HuH-7.5 (cell line): ENCODE measurements at places on chromosomes 11 and 22.

DNA sequence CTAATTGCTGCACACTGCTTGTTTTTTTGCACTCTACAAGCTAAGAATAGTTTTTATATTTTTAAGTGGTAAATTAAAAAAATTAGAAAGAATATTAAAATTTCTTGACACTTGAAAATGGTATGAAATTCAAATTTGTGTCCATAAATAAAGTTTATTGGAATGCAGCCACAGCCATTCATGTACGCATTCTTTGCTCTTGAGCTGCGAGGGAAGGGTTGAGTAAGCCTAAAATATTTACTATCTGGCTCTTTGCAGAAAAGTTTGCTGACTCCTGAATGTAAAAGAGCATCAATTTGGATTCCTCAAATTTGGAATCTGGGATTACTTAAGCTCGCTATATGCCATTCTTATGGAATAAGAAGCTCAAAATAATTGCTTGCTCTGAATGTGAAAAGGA is 3.4 kb upstream of the ADAMTS8 start:
- DNase-seq, result no peak

DNA sequence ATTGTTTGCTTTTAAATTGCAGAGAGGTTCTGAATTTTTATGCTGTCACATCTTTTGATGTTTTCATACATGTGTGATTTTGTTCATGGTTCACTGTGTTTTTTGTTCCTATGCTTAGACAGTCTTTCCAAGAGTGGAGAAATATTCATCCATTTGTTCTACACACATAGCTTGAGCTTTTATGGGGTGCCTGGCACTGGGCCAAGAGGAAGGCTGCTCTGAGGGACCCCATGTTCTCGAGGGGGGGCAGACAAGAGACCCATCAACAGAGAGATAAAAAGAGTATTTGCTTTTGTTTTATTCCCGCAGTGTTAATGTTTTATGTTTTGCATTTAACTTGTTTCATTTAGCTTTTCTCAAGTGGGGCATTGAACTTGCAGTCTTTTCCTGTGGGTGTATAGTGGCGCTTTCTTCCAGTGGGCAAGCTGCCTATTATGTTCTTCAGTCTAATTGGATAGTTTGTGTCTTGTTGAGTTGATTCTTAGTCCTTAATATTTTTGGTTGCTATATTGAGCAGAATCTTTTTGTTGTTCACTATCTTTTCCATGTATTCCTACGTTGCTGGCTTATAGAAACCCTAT is 57.7 kb downstream of the CABIN1 start:
- DNase-seq, result no peak

- DNase-seq, result no peak
These were observed 363.2 kb downstream of the TBC1D22A start for GRCh38 chr22:47125603-47126002.

DNA sequence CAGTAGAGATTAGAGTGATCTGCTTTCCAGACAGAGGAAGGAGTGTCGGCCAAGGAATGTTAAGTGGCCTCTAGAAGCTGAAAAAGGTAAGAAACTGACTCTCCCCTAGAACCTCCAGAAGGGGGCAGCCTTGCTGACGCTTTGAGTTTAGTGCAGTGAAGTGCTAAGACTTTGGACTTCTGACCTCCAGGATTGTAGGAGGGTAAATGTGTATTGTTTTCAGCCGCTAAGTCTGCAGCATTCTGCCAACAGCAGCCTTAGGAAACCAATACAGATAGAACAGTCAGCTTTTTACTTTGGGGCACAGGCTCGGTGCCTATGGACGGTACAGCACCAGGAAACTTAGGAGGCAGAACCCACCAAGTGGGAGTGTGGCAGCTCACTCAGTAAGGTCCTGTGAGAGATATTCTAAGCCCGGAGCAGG is 3.6 kb upstream of the TBC1D22A start:
- peak; percentile 47 for DNase-seq

DNA sequence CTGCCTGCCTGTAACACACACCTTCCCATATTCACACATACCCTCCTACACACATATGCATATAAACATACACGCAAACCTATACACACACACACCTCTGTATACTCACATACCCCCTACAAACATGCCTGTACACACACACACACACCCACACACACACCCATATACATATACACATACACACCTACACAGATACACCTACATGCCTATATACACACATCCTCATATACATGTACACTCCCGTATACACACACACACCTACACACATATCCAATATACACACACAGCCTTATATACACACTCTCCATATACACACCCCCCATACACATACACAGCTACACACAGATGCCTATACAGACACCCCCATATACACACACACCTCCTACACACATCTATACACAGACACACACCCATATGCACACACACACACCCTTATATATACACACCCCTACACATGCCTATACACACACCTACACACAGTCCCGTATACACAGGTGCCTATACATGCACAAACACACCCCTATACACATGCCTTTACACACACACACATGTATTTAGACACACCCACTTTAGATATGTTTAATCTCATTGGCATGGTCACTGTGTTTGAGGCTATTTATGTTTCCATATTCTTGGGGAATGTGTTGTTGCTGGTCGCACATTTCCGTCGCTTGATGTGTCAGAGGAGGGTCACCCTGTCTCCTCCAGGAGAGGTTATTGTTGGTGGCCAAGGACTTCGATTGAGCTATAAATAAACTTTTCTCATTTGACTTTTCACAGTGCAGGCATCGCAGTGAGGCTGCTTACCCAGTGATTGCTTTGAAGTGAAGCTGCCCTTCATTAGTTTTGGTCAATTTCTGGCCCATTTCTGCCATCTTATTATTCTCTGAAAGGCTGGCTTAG is 243.3 kb downstream of the TBC1D22A start:
- no peak for DNase-seq

DNA sequence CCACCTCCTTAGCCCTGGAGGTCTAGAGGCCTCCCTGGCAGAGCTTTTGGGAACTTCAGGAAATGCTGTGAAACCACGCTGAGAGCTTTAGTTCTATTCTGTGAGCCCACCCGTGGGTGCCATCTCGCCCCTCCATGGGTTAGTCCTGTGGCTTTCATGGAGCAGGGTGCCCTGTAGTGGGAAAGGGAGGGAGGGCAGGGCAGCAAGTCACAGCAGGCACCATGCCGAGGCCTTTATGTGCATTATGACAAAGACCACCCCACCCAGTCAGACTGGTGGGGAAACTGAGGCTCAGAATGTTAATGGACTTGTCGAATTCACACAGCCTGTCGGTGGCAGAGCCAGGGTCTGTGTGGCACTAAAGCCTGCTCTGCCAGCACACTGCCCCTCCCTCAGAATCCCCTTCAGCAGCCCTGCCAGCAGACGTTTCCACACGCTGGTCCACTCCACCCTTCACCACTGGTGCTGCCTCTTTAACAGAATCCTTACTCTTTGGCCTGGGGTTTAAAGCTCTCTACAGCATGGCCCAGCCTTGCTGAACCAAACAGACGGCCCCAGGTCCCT is 13.4 kb downstream of the TMPRSS13 start:
- no peak for DNase-seq

- no peak for DNase-seq
These were observed 21.1 kb downstream of the SIK3 start for GRCh38 chr11:117076941-117077691.

GRCh38 chr22:29072979-29073617 is at the start of gene KREMEN1:
Gene KREMEN1 (plus strand): TSS chr22:29073035. CDS start chr22:29073131, 96 bp downstream.
- DNase-seq, result no peak

GRCh38 chr11:20364341-20364792 is 853 bp downstream of the HTATIP2 start:
- no peak for DNase-seq

DNA sequence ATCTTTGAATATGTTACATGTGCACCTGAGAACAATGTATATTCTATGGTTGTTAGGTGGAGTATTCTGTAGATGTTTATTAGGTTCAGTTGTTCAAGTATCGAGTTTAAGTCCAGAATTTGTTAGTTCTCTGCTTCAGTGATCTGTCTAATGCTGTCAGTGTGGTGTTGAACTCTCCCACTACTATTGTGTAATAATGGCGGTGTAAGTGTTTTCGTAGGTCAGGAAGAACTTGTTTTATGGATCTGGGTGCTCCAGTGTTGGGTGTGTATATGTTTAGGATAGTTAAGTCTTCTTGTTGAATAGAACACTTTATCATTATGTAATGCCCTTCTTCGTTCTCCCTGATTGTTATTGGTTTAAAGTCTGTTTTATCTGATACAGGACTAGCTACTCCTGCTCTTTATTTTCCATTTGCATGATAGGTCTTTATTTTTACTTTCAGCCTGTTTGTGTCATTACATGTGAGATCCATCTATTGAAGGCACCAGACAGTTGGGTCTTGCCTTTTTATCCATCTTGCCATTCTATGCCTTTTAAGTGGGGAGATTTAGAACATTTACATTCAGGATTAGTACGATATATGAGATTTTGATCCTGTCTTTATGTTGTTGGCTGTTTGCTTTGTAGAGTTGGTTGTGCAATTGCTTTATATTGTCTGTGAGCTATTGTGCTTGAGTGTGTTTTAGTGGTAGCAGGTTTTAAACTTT is 121.6 kb downstream of the DDX10 start:
- no peak for DNase-seq

DNA sequence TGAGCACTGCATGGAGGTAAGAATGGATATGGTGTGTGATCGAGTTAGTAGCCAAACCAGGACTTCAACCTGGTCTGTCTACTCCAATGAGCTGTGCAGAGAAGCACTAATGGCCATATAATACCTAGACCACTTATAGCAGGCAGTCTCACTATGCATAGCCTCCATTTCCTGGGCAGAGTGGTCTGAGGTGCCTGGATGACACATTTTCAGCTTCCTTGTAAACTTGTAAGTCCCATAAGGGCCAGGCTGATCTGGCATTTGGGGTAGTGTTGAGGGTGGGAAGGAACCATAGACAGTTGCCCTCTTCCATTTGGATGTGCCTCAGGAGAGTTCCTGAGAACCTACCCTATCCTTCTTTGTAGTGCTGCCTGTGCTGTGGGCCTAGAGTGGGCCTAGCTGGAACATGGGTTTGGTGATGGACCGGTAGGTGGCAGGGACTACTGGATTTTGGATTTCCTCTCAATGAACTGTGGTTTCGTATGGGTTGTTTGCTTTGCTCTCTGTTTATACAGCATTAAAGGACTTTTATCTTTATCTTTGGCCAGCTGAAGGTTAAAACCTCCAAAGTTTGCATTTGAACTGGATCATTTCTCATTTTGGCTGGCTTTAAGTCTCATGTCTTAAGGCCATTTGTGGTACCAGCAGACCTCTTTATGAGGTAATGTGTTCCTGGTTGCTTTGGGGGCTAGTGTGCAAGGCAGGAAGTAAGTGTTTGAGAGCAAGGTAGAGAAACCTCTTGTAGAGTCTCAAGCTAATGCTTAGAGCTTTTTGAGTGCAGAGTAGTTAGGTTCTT is 86.9 kb downstream of the STIM1 start:
- no peak for DNase-seq

DNA sequence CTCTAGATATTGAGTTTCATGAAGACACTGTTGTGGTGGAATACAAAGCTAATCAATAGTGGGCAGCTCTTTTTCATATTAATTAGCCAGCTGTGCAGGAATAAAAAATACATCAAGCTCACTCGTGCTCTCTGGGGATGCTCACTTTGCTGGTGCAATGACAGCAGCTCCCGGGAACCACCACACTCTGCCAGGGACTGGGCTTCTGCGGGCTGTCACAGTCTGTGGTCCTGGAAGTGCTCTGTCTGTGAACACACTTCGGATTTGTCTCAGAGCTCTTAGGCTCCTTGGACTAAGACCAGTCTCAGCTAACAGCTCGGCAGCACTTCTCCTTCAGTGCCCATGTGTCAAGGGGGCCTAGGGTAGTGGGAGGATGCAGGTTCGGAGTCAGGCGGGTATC is 393.5 kb downstream of the TENM4 start:
- no peak for DNase-seq

DNA sequence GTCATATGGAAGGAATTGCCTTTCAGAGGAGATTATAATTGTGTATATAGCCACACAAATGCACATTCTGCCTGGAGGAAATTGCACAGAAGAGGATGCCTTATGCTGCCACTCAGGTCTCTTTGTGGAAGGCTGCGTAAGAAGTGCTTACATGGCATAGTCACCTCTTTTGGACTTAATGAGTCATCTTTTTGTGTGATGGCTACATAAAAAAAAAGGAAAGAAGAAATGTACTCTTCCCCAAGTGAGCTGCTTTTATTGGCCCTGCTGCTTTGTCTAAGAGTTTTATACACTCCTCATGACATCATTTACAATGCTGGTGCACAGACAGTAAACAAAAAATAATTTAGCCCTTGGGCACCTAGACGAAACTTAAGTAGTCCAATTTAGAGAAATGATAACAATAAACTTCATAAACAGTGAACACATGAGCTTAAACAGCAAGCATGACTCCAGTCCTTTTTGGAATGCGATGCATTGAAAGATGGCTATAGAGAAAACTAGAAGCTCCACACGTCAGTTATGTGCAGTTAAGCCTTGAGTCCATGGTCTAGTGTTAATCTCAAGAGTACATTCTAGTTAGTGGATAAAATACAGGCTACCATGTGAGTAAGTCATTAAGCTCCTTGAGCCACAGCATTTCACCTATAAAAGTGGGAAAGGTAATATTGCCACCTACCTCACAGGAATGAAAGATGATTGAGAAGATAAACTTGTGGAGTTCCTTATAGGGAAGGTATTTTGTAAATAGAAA is 12.0 kb downstream of the CSTPP1 start:
- no peak for DNase-seq

- DNase-seq, result no peak
These were observed 302.0 kb downstream of the TBC1D22A start for GRCh38 chr22:47064416-47064815.

DNA sequence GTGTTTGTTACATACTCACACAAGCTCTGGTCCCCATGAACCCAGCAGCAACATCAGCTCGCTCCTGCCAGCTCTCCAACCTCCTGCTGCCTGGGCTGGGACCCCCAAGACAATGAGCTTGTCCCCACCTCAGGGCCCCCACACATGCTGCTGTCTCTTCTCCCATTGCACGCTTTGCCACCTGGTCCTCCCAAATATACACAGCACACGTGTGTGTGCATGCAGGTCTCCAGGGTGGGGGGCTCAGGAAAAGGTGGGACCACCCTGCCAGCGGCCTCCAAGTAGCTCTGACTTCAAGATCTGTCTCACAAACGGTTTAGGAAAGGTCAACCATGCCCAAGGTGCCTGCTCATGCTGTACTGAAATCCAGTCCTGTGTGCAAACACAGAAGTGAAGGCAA is 68.1 kb upstream of the CCND1 start:
- no peak for DNase-seq

GRCh38 chr22:45429981-45430775 is 16.7 kb downstream of the RIBC2 start:
- no peak for DNase-seq

DNA sequence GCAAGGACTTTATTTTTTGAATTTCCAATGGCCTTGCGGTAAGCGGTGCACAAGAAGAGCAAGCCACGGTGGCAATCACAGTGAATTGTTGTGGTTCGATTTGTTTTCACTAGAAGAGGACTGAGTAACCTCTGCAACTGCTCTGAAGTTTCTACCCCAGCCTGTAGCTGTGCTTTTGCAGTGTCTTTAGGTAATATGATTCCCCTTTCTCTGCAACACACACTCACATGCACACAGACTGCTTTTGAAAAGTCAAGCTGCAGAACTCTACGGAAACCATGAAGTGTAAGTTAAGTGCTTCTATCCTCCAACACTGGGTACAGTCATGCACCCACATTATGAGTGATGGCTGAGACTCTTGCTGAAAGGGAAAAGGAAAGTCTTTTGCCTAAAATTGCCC is 38.4 kb downstream of the CD44 start:
- DNase-seq, result no peak

- no peak for DNase-seq
These were observed 136.6 kb downstream of the NAV2 start for GRCh38 chr11:19849107-19849789.

GRCh38 chr11:69242266-69242920 is 51.6 kb upstream of the MYEOV start:
- no peak for DNase-seq
